Transverse colon (tissue), 4 donors: ENCODE measurements at places on chromosomes 11 and 22. TPM values are rescaled to one million over a fixed set of nuclear protein-coding genes. Genes with fewer than 3 reads are reported as not detected.

Gene DTX4
- 95.3 TPM for total RNA-seq

Gene SPON1
- 57.9 TPM for total RNA-seq

Gene IGHMBP2
- total RNA-seq = 192 TPM

Gene PLEKHA7
- 109 TPM for total RNA-seq

Gene HTR3B
- not detected for total RNA-seq

Gene SYNGR1
- total RNA-seq = 8.2 TPM

Gene ARVCF
- total RNA-seq = 81.6 TPM

Gene OR5B21
- total RNA-seq = not detected

Gene OR5L2
- total RNA-seq = not detected

DNA sequence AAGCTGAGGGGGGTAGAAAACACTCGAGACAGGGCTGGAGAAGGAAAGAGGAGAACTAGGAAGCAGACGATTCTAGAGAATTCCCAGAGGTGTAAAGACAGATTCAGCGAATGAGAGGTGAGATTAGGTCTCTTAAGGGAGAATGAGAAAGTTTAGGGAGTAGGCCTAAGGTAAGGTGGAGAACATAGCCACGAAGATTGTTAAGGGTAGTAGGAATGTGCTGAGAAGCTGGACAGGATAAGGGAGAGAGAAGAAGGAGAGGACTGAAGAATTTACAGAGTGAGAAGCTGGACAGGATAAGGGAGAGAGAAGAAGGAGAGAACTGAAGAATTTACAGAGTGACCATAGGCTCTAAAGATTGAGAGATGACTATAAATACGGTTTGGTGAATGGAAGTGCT is 908 bp downstream of the PPME1 start:
- peak overlapping the region; percentile 51 for H3K4me3 ChIP-seq
- H3K27ac ChIP-seq = peak overlapping the region; percentile 93

GRCh38 chr11:17640493-17641164 is 78.7 kb upstream of the MYOD1 start:
- H3K27ac ChIP-seq = no peak overlapping the region
- no peaks in the 10 kb centered on the region for H3K4me1 ChIP-seq
- H3K4me3 ChIP-seq = no peak overlapping the region
- DNase-seq = no peak

DNA sequence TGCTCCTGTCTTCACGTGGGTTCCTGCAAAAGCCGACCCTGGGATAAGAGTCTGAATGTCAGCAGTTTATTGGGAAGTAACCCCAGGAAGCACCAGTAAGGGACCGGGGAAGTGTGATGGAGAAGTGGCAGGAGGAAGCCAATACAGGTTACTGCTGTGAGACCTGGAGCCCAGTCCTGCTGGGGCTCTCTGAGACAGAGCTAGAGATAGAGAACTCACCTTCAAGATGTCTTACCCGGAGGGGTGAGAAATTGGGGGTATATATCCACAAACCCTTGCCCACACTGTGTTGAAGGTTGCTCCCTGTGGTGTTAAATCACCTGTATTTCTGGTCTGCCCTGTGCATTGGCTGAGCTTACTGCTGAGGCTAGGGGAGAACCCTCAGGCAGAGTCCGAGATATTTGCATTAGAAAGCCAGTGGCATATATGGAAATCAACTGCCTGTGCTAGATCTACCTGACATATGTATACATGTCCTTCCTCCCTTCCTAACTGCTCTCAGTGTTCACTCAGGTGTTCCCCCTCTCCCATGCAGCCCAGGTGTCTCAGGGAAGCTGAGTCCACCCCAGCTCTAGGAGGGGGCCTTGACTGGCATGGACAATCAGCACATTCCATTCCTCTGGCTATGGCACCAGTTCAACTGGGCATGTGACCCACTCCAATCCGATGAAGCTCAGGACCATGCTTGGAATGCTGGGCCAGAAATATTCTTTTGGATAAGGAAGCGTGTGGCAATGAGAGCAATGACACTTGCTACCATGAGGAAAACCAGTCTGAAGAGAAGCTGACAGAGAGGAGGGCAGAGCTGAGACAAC is 6.8 kb upstream of the MICAL2 start:
- DNase-seq = no peak
- H3K27ac ChIP-seq = no peak overlapping the region
- no peak overlapping the region for H3K4me3 ChIP-seq

DNA sequence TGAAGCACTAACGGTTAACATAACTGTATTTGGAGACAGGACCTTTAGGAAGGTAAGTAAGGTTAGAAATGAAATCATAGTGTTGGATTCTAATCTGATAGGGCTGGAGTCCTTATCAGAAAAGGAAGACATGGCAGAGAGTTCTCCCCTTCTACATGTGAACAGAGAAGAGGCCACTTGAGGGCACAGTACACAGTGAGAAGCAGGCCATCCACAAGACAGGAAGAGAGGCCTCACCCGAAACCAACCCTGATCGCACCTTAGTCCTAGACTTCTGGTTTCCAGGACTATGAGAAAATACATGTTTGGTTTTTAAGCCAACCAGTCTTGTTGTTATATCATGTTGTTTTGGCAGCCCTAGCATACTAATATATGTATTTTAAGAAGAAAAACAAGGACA is 170.0 kb downstream of the LRRC4C start:
- H3K27ac ChIP-seq = no peak overlapping the region
- H3K4me1 ChIP-seq = no peaks in the 10 kb centered on the region
- no peak overlapping the region for H3K4me3 ChIP-seq
- DNase-seq = peak; percentile 7

GRCh38 chr11:126766440-126766839 is 234.1 kb downstream of the KIRREL3 start:
- no peaks in the 10 kb centered on the region for H3K36me3 ChIP-seq
- H3K4me1 ChIP-seq = no peaks in the 10 kb centered on the region
- H3K4me3 ChIP-seq = no peak overlapping the region
- no peaks in the 10 kb centered on the region for H3K27me3 ChIP-seq

DNA sequence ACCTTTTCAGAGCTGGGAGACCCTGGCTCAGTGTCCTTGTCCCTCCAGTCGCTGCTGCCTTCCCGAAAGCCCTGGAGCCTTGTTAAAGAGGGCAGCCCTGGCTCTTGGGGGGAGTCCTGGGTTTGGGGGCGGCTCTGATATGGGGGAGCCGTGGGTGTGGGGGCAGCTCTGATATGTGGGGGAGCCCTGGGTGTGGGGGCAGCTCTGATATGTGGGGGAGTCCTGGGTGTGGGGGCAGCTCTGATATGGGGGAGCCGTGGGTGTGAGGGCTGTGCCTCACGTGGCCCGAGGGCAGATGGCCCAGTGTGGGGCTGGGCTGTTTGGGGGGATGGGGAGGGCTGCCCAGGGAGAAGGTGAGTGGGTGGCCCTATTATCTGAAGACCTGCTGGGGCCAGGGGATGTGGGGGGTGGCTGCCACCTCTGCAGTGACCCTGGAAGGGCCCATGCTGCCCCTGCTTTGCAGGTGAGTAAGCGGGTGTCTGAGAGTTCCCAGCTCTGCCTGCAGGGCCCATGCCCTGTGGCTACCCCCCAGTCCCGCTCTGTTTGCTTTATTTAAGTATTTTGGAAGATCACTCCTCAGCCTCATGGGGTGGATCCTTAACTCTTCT is 30.9 kb upstream of the GRAMD4 start:
- DNase-seq = no peak
- no peak overlapping the region for H3K27ac ChIP-seq
- H3K27me3 ChIP-seq = no peaks in the 10 kb centered on the region
- no peaks in the 10 kb centered on the region for H3K36me3 ChIP-seq
- H3K4me1 ChIP-seq = peaks cover 35% of the 10 kb centered on the region

DNA sequence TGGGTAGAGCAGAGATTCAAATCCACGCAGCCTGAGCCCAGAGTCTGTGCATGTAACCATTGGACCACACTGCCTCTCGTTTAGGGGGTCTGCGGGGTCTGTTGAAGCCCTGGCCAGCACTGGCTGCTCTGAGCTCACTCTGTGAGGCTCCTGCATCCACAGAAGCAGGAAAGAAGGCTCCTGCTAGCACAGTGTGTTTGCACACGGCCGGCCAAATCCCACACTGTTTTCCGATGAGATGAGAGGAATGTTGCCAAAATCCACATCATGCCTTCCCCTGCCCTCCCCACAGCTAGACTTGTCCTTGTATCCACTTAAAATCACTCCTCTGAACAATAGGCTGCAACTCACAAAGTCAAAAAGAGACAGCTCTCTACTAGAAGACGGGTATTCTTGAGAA is 10.6 kb upstream of the SLC22A12 start:
- no peaks in the 10 kb centered on the region for H3K27me3 ChIP-seq
- no peaks in the 10 kb centered on the region for H3K36me3 ChIP-seq
- H3K4me3 ChIP-seq = no peak overlapping the region
- H3K27ac ChIP-seq = no peak overlapping the region
- no peaks in the 10 kb centered on the region for H3K4me1 ChIP-seq

DNA sequence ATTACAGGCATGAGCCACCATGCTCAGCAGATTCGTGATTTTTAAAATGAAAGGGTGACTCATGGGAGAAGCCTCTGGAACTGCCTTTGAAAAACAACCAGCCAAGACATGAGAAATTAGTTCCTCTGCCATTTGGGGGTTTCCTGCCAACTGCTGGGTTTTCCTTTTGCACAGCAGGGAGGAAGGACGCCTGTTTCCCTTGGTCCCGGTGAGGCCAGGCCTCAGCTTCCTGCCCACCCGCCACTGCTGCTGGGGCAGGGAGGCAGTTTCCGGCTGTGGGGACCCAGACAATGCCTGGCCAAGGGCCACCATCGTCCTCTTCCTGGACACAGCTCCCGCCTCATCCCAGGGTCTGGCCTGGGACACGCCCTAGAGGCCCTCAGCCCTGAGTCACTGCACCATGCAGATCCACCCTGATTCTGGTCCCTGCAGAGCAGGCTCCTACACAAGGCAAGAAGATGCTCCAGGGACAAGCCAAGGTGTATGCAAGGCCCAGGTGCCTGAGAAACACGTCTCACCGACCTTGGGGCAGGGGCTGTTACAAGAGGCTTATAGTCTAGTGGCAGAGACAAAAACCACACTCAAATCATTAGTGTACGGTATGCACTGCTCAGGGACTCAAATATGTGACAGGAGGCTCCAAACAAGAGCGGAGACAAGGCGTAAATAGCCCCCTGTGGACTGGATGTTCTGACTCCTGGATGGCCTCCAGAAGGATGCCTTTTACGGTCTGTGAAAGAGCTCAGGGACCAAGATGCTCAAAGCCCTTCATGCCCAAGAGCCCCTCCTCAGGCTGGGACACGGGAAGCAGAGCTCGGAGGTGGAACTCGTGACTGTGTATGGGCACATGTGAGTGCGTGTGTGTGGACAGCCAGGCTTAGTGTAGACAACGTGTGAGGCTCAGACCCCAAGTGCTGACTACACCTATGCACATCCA is 10.0 kb downstream of the PPM1F start:
- DNase-seq = peak; percentile 52
- H3K36me3 ChIP-seq = no peaks in the 10 kb centered on the region

DNA sequence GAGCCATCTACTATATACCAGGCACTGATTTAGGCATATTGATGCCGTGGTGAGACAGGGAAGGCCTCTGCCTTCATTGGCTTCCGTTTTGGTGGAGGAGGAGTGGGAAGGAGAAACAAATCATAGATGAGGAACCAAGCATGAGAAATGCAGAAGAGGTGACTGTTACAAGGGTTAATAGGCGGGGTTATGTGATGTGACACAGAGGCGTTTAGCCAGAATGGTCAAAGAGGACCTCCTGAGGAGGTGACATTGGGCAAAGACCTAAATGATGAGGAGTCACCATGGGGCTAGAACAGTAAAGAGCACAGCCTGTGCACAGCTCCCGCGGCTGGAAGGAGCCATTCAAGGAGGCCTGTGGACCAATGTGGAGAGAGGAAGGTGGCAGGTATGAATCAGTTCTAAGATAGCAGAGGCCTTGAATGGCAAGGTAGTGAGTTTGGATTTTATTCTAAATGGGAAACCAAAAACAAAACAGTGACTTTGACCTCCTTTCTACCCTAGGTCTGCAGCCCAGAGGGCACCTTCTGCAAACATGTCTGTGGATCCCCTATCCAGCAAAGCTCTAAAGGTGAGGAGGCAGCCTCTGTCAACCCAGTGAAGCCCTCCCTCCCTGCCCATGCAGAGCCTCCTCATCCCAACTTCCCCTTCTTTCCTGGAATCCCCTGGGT is 11.7 kb downstream of the MAFF start:
- H3K36me3 ChIP-seq = no peaks in the 10 kb centered on the region
- H3K27me3 ChIP-seq = no peaks in the 10 kb centered on the region
- H3K4me1 ChIP-seq = peaks cover 7% of the 10 kb centered on the region
- DNase-seq = no peak
- no peak overlapping the region for H3K27ac ChIP-seq

GRCh38 chr22:47591709-47592108 is 829.3 kb downstream of the TBC1D22A start:
- DNase-seq = no peak
- no peaks in the 10 kb centered on the region for H3K27me3 ChIP-seq
- H3K4me3 ChIP-seq = no peak overlapping the region
- H3K27ac ChIP-seq = no peak overlapping the region
- no peaks in the 10 kb centered on the region for H3K36me3 ChIP-seq
- H3K4me1 ChIP-seq = no peaks in the 10 kb centered on the region

DNA sequence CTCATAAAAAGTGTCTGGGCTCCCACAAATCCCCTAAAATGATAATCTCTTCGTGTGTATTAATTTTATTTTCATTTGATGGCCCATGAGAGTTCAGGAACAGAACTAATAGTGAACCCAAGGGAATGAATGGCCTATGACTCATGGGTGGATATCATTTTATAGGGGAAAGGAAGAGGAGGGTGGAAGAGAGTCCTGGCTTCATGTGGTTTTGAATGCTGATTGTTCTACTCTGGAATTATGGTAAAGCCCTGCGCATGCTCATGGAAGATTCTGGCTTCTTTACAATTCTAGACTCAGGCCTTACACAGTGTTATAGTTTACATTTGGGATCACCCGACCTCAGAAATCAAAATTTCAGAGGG is 35.2 kb downstream of the MAML2 start:
- H3K4me1 ChIP-seq = peaks cover 67% of the 10 kb centered on the region
- peak overlapping the region; percentile 91 for H3K27ac ChIP-seq
- DNase-seq = no peak
